ENCODE measurements at places on chromosomes 5 and 9.

DNA sequence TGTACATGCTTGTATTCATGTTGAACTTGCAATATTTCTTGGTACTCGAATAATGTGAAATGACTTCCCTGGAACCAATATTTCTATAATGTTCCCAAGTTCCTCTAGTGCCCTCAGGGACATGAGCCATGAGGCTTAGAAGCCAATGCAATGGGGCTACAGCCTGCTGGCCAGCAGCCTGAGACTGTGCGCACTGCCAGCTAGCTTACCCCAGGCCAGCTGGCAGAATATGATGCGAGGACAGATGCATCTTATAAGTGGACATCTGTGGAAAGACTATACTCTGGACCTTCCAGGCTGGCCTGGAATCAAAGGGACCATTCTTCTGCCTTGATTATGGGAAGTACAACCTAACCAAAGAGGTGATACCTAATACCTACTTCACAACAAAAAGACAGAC is 1862.0 kb upstream of the ACO1 start:
- no peak for DNase-seq

DNA sequence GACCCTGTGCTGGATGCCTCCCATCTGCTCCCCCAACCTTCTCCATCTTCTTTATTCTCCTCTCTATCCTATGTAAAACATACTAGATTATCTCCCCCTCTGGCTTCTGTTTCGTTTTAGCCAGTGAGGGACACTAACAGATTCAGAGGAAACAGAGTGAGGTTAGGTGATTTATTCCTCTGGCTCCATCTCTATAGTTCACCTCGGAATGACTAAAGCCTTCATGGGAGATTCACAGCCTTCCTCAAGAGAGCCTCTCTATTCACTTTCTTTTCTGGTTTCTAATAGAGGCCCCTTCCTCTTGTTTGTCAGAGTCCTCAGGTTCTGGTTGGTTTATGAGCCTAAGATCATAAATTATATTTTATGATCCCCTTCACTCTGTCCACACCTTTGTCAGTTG is 633.1 kb upstream of the TYRP1 start:
- DNase-seq: no peak

- no peak for DNase-seq
These were observed 41.3 kb upstream of the ZSWIM6 start for GRCh38 chr5:61290791-61291210.

DNA sequence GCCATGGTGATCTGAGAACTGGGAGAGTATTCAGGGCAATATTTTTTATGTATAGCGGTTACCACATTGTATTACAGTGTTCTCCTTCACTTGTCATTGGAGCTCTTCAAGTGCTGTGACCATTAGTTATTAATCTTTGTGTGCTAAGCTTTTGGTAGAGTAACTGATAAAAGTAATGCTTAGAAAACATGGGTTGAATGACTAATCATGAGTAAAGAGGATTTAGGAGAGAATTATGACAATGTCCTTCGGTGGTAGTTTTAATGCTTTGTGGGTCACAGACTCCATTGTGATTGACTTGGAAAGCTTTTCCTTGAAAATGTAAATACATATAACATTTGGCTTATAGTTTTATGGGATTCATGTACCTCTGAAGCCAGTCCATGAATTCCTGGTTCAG is 21.4 kb downstream of the TGFBR1 start:
- no peak for DNase-seq

- no peak for DNase-seq
These were observed 576.1 kb downstream of the CDH12 start for GRCh38 chr5:22277006-22277405.

DNA sequence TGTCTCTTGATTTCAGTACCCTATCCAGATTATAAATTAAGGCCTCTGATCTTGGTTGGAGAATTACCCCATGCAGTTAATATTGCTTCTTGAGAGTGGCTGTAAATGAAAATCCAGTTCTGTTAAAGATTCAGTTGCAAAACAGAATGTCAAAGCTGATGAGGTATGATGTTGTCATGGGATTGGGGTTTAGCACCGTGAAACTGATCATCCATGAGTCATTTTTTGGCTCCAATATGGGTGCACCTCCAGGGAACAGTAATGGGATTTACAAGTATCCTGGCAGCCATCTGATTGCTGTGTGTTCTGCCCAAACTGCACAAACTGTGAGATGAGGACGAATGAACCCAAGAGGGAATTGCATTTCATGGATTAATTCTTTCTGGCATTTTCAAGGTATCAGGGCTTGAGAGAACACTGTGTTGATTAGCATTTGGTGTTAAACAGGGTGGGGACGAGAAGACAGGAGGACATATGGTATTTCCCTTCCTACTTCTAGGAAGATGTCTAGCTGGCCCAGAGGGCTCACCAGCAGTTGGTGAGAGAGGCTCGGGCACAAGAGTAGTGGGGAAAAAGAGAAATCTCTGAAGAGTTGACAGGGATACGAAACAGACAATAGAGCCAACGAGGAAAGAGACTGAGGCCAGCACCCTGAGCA is 214.7 kb downstream of the GAS1 start:
- DNase-seq: no peak

- DNase-seq: peak; percentile 22
These were observed 813 bp upstream of the AGTPBP1 start for GRCh38 chr9:85742597-85742936.

DNA sequence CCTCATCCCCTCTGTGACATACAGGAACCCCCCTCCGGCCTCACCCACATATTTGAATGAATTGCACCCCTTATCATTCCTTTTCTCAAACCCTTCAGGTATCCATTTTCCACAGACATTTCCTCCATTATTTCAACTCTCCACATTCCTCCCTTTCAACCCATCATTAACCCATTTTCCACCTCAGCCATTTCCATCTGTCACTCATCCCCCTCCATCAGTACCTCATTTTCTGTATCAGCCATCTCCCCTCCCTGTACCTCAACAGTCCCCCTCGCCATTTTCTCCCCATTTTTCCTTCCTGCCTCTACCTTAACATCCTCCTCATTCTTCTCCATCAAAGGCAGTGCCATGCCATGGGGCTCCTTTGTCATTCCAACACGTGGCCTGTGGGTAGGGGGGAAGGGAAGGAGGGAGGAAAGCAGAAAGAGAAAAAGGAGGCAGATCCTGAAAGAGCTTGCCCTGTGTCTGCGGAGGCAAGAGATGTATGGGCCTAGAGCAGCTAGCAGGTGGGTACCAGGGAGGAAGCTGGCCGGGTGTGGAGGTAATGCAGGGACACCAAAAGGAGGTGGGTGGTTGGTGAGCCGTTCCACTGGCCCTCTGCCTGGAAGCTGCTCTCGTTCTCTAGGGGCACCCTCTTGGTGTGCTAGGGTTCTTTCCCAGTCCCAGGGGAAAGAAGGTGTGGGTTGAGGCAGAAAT is 1.5 kb downstream of the DNAJB5 start:
- no peak for DNase-seq

GRCh38 chr9:3360245-3360644 is 165.6 kb downstream of the RFX3 start:
- no peak for DNase-seq

GRCh38 chr5:2334719-2335118 is 416.8 kb downstream of the IRX2 start:
- DNase-seq: no peak

DNA sequence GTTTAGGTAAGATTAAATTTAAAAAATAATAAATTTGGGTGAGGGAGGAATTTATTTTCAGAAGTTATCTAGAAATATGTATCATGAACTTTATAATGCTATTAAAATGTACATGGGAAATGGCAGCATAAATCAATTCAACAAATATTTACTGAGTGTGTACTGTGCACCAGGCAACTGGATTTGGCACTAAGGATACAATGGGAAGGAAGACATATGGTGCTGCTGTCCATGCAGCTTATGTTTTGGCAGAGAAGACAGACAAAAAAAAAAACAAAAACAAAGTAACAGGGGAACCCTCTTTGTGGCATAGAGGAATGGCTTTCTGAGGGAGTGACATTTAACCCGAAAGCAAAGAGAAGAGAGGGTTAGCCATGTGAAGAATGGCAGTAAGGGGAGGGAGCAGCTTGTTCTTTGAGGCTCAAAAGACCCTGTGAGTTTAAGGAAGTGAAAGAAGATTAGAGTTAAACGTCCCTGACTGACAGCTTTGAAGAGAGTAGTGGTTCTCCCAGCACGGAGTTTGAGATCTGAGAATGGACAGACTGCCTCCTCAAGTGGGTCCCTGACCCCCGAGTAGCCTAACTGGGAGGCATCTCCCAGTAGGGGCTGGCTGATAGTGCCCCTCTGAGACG is 23.9 kb downstream of the CNTRL start:
- DNase-seq: no peak

DNA sequence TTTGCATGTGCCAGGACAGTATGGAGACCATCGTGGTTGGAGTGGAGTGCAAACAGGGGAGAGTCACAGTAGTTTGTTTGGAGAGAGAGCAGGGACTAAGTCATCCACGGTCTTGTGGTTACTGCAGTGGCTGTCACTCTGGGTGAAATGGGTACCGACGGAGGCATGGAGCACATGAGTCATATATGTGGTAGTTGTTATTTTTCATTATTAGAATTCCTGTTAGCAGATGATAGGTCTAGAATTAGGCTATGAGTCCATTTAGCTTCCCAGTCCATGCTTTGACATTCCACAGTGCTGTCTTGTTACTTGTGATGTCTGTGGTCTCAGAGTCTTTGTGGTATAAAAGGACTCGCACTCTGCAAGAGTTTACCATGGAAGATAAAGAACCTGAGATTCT is 303.9 kb downstream of the DMRT2 start:
- DNase-seq: no peak

GRCh38 chr9:134743853-134744252 is 102.2 kb downstream of the COL5A1 start:
- no peak for DNase-seq

DNA sequence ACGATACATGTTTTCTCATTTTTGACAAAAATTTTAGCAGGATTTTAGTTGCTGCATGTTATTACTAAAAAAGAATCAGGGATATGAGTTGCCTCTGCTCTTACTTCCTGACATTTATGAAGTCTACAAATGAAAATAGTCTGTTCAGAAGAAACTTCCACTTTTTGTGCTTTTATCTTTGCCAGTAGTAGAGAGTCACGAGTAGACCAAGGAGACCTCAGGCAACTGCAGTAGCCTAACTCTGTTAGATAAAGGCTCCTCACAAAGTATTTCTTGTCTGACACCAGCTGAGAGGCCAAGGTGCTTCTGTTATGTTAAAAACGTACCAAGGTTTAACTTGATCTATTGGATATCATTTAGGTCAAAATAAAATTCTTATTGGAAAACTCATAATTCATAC is 333.9 kb downstream of the NR2F1-AS1 start:
- DNase-seq: peak; percentile 71

DNA sequence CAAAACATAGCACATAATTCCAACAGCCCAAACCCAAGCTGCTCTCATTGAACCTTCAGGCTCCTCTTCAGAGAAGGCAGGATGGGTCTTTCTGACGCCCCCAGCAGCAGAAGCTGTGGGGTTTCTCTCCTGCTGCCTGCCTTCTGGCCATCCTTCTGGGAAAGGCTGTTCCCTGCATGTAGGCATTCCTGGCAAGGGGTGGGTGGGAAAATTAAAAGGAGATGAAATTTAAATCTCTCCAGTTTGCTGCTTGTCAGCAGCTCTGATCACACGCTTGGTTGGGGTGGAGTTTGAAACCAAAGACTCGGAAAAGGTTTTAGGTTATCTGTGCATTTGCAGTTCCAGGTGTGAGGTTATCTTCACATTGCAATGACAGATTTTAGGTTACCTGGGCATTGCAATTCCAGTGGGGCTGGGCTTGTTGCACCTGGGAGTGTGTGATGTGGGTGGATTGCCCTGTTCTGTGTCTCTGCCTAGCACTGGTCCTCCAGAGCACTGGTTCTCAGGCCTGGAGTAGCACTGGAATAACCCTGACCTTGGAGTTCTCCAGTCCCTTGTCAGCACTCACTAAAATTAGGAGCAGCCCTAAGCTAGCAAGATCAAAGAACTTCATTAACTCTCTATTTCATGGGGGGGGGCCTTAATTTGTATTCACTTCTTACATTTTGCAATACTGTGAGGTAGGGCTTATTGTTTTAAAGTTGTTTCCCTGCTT is 109.7 kb downstream of the PDZD2 start:
- DNase-seq: no peak

DNA sequence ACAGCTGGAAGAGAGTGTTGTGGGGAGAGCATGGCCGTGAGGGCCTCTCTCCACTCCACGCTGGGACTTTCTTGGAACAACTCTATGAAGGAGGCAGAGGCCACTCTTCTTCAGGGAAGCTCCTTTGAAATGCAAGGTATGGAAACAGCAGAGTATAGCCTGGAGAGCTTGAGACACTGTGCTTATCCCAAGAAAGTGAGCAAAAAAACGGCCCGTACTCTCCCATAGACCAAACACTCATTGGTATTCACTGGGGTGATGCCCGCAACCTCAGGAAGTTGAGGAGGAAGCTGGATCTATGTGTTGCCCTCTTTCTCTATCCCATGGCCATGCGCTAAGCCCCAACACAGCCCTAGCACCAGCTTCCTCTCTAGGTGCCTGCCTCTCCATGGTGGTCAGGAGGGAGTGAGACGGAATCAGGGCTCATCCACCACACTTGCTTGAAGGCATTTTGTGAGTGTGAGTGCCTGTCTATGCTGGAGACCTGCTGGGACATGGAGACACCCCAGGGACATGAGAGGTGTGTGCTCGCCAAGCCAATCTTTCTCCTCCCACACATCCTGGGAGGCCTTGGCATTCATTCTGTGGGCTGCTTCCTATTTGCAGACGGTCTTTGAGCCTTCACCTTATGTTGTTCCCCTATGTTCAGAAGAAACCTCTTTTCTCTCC is 616.6 kb downstream of the IRX1 start:
- DNase-seq: no peak

GRCh38 chr5:149550268-149550583 is 1.0 kb downstream of the CSNK1A1 start:
- peak; percentile 58 for DNase-seq

GRCh38 chr9:77697238-77697984 is 49.3 kb upstream of the GNA14 start:
- DNase-seq: no peak

GRCh38 chr5:180353980-180354452 is 880 bp upstream of the GFPT2 start:
- DNase-seq: no peak

- no peak for DNase-seq
These were observed 59.7 kb downstream of the TENT4A start for GRCh38 chr5:6772886-6773285.

GRCh38 chr5:40734986-40735385 is 20.8 kb downstream of the TTC33 start:
- no peak for DNase-seq

GRCh38 chr9:131837316-131837715 is 97.4 kb upstream of the RAPGEF1 start:
- no peak for DNase-seq

GRCh38 chr5:94893412-94894135 is 275.1 kb downstream of the SLF1 start:
- no peak for DNase-seq

GRCh38 chr5:150301170-150301505 is 1.6 kb downstream of the ARSI start:
- no peak for DNase-seq

GRCh38 chr5:139745132-139745799 is 50.3 kb upstream of the PSD2 start:
- DNase-seq: no peak

GRCh38 chr5:158124606-158125316 is 265.8 kb upstream of the CLINT1 start:
- DNase-seq: no peak

All from Kasumi-1 (cell line).